ENCODE measurements at places on chromosomes 2 and 18.
A peak's percentile ranks its signal among the peaks of the same experiment; 100 is the strongest.

DNA sequence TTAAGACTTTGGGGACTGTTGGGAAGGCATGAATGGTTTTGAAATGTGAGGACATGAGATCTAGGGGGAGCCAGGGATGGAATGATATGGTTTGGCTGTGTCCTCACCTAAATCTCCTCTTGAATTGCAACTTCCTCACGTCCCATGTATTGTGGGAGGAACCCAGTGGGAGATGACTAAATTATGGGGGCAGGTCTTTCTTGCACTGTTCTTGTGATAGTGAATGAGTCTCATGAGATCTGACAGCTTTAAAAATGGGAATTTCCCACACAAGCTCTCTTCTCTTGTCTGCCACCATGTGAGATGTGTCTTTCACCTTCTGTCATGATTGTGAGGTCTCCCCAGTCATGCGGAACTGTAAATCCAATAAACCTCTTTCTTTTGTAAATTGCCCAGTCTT, 11.5 kb upstream of the MBP start:
- DNase-seq, result no peak

DNA sequence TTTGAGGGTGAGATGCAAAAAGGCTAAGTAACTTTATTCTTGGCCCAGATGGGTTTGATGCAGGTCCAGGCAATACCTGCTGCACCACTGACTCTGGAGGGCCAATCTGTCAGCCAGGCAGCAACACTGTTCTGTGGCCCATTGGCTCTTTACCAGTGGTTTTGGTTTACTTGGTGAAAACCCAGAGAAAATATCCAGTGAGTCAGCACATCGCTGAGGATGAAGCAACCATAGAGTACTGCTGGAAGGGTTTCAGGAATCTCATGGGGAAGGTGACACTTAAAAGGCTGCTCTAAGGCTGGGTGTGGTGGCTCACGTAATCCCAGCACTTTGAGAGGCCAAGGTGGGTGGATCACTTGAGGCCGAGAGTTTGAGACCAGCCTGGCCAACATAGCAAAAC, 192.5 kb upstream of the FAM98A start:
- no peak for DNase-seq

- DNase-seq, result peak; percentile 31
Observed at GRCh38 chr18:33210575-33211189, 229.8 kb downstream of the CCDC178 start.

DNA sequence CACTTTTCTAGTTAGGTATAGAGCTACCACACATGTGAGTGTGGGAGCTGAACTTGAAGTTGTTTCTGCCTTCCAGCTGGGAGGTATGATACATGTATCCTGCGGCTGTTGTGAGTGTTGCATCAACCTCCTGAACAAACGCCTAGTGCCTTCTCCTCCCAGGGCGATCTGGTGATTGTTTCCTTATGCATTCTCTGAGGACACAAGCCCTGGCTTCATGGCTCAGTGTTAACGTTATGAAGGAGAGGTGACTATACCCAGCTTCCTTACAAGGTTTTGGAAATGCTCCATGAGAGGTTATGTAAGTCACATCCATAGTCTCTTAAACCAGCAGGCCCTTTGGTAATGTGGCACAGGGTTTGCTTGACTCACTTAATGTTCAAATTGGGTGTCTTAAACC, 64.9 kb downstream of the SPRED2 start:
- peak; percentile 5 for DNase-seq

DNA sequence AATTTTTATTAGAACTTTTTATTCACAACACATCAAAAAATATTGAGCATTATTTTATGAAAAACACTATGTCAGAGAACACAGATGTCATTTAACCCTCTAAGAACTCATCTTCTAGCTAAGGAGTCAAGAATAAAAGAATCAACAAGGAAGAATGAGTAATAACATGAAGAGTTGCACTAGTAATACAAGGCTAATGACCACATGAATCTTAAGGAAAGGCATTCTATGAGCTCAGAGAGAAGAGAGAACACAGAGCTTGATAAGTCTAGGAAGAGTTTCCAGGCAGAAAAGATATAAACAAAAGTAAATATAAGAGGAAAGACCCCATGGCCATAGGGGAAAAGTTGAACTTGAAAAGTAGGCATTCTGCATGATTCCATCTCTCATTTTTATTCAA, 166.5 kb downstream of the MAIP1 start:
- no peak for DNase-seq

DNA sequence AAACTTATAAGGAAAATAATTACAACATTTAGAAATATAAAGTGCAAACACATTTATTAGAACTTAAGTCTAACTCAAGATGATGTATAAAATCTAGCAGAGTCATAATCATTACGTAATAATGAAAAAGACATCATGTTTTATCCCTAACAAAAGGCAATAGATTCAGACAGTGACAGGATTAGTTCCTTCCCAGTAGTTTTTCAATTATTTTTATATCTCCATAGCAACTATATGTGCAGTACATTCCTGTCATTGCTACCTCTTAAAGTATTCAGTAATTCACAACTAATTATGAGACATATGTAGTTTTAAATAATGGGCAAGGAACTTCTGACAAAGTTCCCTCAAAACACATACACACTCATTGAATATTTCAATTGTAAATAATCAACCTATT, 687.9 kb downstream of the CCDC85A start:
- no peak for DNase-seq

- no peak for DNase-seq
Observed at GRCh38 chr2:227818675-227819397, 5.2 kb downstream of the CCL20 start.

- peak; percentile 87 for DNase-seq
Observed at GRCh38 chr2:7031547-7032245, 114.5 kb downstream of the RNF144A start.

GRCh38 chr2:99520813-99521212, 31.0 kb upstream of the REV1 start:
- DNase-seq, result no peak

DNA sequence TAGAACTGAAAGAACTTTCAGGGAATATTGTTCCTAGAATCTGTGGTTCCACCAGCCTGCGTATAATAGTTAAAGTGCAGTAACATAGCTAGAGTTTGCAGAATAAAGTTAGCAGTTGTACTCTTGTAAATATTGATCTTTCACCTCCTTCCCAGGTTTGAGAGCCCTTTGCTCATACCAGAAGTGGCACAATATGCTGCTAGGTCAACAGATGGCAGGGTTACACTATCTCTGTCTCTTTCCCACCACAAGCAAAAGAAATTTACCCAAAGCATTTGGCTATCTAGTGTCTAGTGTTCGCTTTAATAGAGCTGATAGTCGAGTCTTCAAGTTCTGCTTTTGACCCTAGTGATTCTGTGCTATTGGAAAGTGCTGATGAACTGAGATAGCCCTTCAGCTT, 119.0 kb upstream of the KLHL14 start:
- no peak for DNase-seq

- DNase-seq, result no peak
Observed at GRCh38 chr2:173860566-173860965, 104.6 kb downstream of the SP3 start.

- no peak for DNase-seq
Observed at GRCh38 chr18:37452682-37453385, 112.8 kb downstream of the CELF4 start.

GRCh38 chr18:14767474-14767873, 19.5 kb downstream of the ANKRD30B start:
- DNase-seq, result no peak

DNA sequence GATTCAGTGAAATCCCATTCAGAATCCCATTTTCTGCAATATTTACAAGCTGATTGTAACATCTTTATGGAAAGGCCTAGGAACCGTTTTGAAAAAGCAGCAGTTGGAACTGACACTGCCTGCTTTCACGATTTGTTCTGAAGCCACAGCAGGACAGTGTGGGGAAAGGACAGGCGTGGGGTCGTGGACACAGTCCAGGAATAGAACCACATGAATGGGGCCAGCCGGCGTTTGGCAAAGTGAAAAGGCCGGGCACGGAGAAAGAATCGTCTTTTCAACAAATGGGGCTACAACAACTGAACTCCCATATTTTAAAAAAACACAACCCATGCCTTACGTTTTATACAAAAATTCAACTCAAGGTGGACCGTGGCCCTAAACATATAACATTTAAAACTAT, 69.8 kb downstream of the SLC66A2 start:
- no peak for DNase-seq

- no peak for DNase-seq
Observed at GRCh38 chr2:76721226-76721625, 801.0 kb downstream of the LRRTM4 start.

DNA sequence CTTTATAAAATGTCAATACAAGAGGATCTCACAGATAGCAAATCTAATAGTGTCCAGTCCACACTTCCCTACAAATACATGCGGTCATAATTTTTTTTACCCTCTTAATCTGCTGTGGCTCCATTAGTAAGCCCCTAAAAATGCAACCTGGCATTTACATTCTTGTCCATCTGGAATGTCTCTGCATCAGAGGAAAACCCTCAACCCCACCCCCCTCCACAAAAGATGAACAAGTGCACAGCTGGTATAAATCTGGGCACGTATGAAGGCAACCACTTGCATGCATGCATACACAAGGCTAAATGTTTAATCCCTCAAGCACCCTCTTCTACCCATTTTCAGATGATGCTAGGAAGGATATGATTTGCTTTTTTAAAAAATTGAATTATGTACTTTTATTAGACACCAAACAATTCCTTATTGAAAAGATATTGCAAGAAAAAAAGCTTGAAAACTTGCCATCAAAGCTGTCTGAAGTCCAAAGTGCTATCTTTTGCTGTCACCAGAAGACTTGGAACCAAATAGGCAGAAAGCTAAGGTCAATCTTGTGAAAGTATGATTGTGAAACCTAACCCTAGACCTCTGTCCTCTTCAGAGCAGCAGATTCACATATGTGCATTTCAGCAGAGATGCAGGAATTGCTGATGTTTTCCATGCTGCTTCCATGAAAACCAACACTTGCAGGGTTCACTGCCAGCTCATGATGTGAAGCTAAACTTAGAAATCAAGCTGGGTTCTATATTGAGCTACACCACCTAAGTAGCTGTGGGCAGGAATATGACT, 39.0 kb downstream of the IRS1 start:
- DNase-seq, result no peak

DNA sequence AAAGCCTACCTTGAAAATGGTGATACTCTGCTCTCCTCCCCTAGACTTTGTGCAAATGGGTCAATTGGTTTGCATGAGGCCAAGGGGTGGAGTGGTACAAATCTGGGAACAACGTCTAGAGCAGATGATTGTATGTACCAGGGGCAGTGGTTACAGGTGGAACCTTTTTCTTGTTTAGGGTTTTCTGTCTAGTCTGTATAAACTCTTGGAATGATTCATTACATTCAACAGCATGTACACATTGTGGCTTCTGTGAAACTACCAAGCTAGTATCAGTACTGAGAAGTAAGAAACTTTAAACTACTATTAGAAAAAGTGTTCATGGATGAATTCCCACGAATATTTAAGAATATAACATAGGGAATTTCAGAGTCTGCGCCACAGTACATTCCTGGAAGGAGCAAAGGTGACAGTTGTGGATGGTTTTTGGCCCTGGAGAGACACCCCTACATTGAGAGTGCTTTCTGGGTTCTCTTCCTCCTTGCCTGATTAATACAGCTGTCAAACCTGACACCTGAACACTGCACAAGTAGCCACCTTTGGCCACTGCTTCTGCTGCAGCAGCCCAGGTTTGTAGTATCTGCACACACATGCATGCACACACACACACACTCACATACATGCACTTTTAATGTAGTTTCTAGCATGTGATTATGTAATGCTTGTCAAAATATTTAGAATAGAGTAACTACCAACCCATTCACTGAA, 30.0 kb downstream of the CFAP221 start:
- DNase-seq, result no peak

DNA sequence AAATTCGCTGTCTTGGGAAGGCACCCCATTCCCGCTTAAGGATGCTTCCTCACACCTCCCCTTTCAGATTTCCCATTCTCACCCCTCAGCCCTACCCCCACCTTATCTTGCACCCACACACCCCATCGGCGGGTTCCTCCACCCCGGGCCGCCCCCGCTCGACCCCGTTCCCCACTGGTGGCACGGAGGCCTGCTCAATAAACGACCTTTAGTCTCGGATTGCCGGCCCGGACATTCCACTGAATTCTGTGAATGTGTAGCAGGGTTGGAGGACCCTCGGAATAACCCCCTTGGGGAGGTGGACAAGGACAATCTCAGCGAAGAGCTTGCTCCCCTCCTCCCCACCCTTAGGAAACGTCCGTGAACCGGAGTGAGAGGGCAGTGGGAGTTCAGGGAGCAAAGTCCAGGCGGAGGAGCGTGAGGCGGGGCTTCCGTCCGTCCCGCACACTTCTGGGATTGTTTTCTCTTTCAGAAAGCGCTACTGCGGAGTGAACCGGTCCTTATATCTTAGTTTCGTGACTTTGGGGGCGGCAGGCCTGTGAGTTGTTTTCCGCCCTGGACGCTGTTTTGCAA, 2.8 kb upstream of the LBX2 start:
- no peak for DNase-seq

DNA sequence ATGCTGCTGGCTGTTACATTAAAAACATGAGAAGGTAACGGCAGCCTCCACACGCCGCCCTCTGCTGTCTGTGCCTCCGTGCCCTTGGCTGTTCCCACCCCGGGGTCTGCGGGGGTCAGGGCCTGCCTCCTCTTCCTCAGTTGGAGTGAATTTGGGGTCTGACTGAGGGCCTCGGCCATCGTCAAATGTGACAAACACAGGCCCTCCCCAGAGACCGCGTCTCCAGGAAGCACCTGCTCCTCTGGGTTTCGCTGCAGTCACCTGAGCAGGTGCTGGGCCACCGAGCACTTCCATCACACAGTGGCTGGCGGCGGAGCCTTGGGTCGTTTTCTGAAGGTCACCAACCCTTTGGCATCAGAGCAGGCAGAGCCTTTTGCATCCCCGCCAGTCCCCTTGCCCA, 70.9 kb downstream of the NFATC1 start:
- no peak for DNase-seq

- DNase-seq, result no peak
Observed at GRCh38 chr18:27582760-27583412, 397.8 kb upstream of the CHST9 start.

GRCh38 chr2:150909090-150909489, 352.6 kb downstream of the RBM43 start:
- DNase-seq, result no peak

GRCh38 chr18:21575656-21576055, 24.8 kb downstream of the ESCO1 start:
- no peak for DNase-seq

DNA sequence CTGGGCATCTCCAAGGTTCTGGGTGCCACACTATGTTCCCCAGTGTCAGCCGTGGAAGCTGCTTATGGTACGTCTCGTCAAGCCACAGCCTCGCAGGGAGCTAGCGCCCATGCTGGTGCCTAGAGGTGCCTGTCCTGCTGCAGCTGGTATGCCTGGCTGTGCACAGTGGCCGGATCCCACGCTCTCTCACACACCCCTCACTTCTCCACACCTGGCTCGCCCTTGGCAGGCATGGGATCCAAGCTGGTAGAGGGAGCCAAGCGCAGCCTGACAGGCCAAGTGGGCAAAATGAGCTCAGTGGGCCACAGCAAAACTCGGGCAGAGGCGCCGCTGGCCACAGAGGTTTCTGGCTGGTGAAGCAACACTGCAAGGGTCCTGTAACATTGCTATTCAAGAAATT, 156.1 kb upstream of the RBMS1 start:
- DNase-seq, result no peak

Data from NCI-H1930 (cell line).